ENCODE measurements at places on chromosomes 1 and 21. TPM values are rescaled to one million over a fixed set of nuclear protein-coding genes. Genes with fewer than 3 reads are reported as not detected.

The CAMK2N1 gene
- 31.1 TPM for total RNA-seq

The FCMR gene
- total RNA-seq, result 3.3 TPM

The ERICH3 gene
- total RNA-seq, result 0.06 TPM

The RAP1GAP gene
- total RNA-seq, result 0.83 TPM

The VSIG8 gene
- not detected for total RNA-seq

The SLC6A9 gene
- total RNA-seq, result 5.4 TPM

The SPRR1A gene
- total RNA-seq, result not detected

The MMP23B gene
- total RNA-seq, result 19.5 TPM

The C1orf185 gene
- not detected for total RNA-seq

The ZNF593OS gene
- total RNA-seq, result not detected

The PLA2G2F gene
- total RNA-seq, result not detected

The MAP10 gene
- total RNA-seq, result 1.5 TPM

The WNT3A gene
- total RNA-seq, result not detected

The IFT25 gene
- 20.8 TPM for total RNA-seq

The NHLH2 gene
- not detected for total RNA-seq

The SPRR2A gene
- not detected for total RNA-seq

The CADM3 gene
- total RNA-seq, result 16.4 TPM

The DIO1 gene
- total RNA-seq, result not detected

The CAMK1G gene
- total RNA-seq, result 0.34 TPM

DNA sequence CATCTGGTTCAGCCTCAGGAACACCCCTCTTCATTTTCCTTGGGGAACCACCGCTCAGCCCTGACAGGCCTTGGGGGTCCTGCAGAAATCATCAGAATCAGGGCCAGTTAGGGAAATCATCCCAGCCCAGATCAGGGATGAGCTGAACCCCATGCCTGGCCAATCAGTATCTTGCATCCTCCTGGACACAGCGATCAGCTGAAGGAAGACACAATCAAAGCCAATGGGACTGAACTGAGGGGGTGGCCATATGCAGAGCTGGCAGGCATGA is 395.4 kb downstream of the MATN1 start:
- no peak overlapping the region for H3K4me3 ChIP-seq
- H3K27ac ChIP-seq, result no peak overlapping the region
- H3K27me3 ChIP-seq, result no peaks in the 10 kb centered on the region
- DNase-seq, result peak; percentile 88

- no peak overlapping the region for H3K27ac ChIP-seq
- H3K36me3 ChIP-seq, result no peaks in the 10 kb centered on the region
- H3K4me1 ChIP-seq, result peaks cover 22% of the 10 kb centered on the region
- DNase-seq, result no peak
Measured at GRCh38 chr1:30085811-30086770, 637.3 kb downstream of the MATN1 start.

- H3K36me3 ChIP-seq, result peaks cover 1% of the 10 kb centered on the region
- peak overlapping the region; percentile 27 for H3K4me3 ChIP-seq
- H3K27ac ChIP-seq, result peak overlapping the region; percentile 97
Measured at GRCh38 chr1:19390166-19390850, 78.2 kb downstream of the SLC66A1 start.

DNA sequence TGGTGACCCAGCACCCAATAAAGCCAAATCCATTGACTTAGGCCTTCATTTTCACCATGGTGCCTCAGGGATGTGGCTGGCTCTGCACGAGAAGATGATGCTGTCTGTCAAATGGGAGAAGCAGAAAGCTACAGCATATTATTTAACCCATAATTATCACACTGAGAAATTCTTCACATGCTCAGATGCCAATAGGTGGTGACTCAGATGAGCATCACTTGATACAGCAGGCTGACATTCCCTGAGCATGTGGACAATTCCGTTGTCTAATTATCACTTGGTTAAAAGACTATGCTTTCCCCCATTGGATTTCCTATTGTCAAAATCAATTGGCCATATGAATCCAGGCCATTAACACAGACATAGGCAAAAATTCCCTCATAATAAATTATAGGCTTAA is 44.0 kb upstream of the HSD3B1 start:
- H3K4me1 ChIP-seq, result no peaks in the 10 kb centered on the region
- H3K27me3 ChIP-seq, result no peaks in the 10 kb centered on the region
- no peak overlapping the region for H3K27ac ChIP-seq
- DNase-seq, result no peak
- no peak overlapping the region for H3K4me3 ChIP-seq
- no peaks in the 10 kb centered on the region for H3K36me3 ChIP-seq

DNA sequence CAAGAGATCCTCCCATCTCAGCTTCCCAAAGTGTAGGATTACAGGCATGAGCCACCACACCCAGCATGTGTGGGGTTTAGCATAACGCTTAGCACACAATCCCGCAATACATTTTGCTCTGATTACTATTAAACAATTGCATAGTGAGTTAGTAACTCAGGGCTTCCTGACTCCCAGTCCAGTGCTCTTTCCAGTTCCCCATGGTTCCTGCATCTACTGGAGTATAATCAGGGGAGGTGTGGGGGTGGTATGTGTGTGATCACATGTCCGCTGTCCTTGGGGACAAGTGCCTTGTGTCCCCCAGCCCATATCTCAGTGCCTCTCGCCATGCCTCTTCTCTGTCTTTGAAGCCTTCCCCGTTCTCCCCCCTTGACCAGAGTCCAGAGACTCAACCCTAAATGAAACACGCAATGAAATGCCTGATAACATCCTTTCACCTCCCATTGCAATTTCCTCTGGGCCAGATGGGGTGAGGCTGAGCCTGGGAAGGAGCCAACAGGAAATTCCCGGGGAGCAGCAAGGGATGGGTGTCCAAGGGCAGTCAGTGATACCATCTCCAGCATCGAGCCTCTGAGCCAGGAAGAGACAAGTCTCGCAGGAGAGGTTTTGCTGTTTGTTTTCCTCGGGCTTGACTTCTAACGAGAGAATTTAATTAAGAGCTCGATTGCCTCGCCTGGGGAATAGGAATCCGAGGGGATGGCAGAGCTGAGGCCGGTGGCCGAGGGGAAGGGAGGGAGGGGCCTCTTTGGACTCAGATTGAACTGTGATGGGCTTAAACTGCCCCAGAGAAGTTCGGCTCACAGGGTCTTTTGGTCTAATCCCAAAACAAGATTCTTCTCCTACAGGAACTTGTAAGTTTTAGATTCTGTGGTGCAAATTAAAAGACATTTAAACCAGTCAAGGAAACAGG is 7.7 kb upstream of the HTR1D start:
- no peak overlapping the region for H3K4me3 ChIP-seq
- H3K27me3 ChIP-seq, result no peaks in the 10 kb centered on the region
- no peaks in the 10 kb centered on the region for H3K36me3 ChIP-seq
- H3K27ac ChIP-seq, result no peak overlapping the region

GRCh38 chr1:37949524-37950152 is 2.8 kb upstream of the INPP5B start:
- no peak overlapping the region for H3K4me3 ChIP-seq
- peaks cover 27% of the 10 kb centered on the region for H3K4me1 ChIP-seq

DNA sequence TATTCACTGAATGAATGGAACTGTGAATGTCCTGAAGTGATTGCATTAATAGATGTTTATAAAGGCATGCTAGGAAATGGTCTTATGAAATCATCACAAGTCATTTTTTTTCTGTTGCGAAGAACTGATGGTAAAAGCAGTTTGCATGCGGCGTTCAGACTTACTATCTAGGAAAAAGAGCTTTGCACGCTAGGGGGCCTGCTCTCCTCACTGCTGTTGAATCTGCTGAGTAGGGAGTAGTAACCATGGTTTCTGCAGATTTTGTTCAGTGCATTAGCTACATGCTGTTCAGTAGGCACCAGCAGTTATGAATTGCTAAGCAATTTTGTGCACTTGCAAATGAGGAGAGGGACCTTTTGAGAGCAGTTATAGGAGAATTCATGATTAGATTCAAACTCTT is 57.9 kb downstream of the CENPF start:
- no peak for DNase-seq
- no peaks in the 10 kb centered on the region for H3K36me3 ChIP-seq
- H3K4me3 ChIP-seq, result no peak overlapping the region
- no peak overlapping the region for H3K27ac ChIP-seq

GRCh38 chr1:36006941-36007500 is 76.1 kb downstream of the AGO3 start:
- no peak overlapping the region for H3K4me3 ChIP-seq
- H3K4me1 ChIP-seq, result no peaks in the 10 kb centered on the region
- no peak overlapping the region for H3K27ac ChIP-seq
- no peaks in the 10 kb centered on the region for H3K27me3 ChIP-seq
- DNase-seq, result no peak

DNA sequence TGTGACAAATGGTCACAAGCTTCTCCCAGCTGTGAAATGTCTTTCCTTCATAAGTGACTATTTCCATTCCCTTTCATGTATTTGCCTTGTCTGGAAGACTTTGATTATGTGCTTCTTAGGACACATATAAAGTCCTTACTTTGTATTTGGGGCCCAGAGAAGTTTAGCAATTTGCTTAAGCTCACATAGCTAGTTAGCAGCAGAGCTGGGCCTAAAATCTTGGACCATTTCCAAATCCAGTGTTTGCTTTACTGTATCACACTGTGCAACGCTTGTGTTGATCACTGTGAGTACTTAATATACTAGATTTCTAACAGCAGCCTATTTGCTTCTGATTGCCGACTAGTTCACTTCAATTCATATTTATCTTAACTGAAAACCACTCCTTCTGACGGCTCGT is 2.2 kb upstream of the KCNA3 start:
- H3K4me3 ChIP-seq, result no peak overlapping the region
- H3K27ac ChIP-seq, result no peak overlapping the region
- H3K36me3 ChIP-seq, result no peaks in the 10 kb centered on the region
- peaks cover 17% of the 10 kb centered on the region for H3K4me1 ChIP-seq

GRCh38 chr1:167797015-167797414 is 75.2 kb downstream of the MPZL1 start:
- H3K27me3 ChIP-seq, result no peaks in the 10 kb centered on the region
- peak; percentile 94 for DNase-seq
- no peak overlapping the region for H3K4me3 ChIP-seq
- peak overlapping the region; percentile 71 for H3K27ac ChIP-seq
- H3K4me1 ChIP-seq, result peaks cover 40% of the 10 kb centered on the region

GRCh38 chr1:115088871-115089419 is 358 bp downstream of the TSPAN2 start:
- no peak for DNase-seq
- no peaks in the 10 kb centered on the region for H3K27me3 ChIP-seq
- peak overlapping the region; percentile 89 for H3K27ac ChIP-seq
- no peaks in the 10 kb centered on the region for H3K36me3 ChIP-seq
- H3K4me1 ChIP-seq, result peaks cover 21% of the 10 kb centered on the region

DNA sequence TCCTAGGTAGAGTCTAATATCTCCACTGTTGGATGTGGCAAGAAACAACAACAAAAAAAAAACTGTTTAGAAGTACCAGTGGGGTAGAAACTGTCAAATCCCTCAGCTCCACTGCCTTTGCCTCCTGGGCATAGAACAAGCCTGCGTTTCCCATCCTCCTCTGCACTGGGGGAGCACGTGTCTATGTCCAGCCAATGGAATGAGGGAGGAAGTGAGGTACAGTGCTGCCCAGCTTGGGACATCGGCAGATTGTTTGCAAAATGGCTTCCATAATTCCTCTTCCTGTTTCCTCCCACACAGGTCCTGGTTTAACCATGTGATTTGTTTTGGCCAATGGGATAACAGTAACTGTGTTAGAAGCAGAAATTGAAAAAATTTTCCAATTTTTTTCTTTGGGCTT is 39.1 kb downstream of the PSMG1 start:
- H3K4me3 ChIP-seq, result no peak overlapping the region
- H3K27me3 ChIP-seq, result no peaks in the 10 kb centered on the region
- no peak overlapping the region for H3K27ac ChIP-seq
- H3K4me1 ChIP-seq, result no peaks in the 10 kb centered on the region
- no peak for DNase-seq

DNA sequence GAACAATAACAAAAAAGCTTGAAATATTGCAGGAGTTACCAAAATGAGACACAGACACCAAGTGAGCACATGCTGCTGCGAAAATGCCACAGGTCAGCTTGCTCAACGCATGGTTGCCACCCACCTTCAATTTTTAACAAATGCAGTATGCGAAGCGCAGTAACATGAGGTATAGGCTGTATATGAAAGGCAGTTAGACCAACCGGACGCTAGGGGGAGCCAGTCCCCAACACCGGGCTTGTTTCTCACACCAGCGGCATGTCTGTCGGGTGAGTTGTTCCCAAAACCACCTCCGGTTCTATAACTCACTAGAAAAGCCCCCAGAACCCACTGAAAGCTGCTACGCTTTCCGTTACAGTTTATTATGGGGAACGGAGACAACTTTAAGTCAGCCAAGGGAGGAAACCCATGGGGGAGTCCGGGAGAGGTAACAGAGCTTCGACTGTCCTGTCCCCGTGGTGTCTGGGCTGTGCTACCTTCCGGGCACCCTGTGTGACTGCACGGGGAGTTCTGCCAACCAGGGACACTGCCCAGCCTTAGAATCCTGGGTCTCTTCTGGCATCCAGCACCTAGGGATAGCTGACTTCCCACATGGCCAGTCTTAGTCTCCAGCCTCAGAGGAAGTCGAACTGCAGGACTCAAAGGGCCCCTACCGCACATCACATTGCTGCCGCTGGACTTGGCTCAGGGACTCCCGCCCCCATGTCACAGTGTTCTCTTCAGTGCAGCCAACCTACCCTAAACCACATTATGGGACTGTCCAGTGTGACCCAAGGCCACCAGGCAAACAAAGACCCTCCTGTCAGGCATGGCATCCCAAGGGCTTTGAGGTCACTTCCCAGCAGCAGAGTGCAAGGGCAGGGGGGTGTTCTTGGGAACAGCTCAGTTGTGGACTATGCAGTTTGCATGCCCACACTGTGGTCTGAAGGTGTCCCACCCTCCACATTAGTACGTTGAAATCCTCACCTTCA is 14.0 kb downstream of the RNF187 start:
- no peak overlapping the region for H3K27ac ChIP-seq
- H3K4me3 ChIP-seq, result peak overlapping the region; percentile 23
- peak; percentile 96 for DNase-seq
- no peaks in the 10 kb centered on the region for H3K36me3 ChIP-seq
- H3K4me1 ChIP-seq, result peaks cover 4% of the 10 kb centered on the region
- no peaks in the 10 kb centered on the region for H3K27me3 ChIP-seq

- peak overlapping the region; percentile 58 for H3K4me3 ChIP-seq
- H3K4me1 ChIP-seq, result peaks cover 12% of the 10 kb centered on the region
- no peaks in the 10 kb centered on the region for H3K36me3 ChIP-seq
Measured at GRCh38 chr21:20999659-21000058, 1.4 kb downstream of the NCAM2 start.

GRCh38 chr21:17540530-17540929 is 27.7 kb downstream of the CXADR start:
- H3K4me1 ChIP-seq, result peaks cover 8% of the 10 kb centered on the region
- H3K27me3 ChIP-seq, result no peaks in the 10 kb centered on the region
- H3K4me3 ChIP-seq, result no peak overlapping the region
- DNase-seq, result no peak
- H3K36me3 ChIP-seq, result no peaks in the 10 kb centered on the region
- no peak overlapping the region for H3K27ac ChIP-seq

DNA sequence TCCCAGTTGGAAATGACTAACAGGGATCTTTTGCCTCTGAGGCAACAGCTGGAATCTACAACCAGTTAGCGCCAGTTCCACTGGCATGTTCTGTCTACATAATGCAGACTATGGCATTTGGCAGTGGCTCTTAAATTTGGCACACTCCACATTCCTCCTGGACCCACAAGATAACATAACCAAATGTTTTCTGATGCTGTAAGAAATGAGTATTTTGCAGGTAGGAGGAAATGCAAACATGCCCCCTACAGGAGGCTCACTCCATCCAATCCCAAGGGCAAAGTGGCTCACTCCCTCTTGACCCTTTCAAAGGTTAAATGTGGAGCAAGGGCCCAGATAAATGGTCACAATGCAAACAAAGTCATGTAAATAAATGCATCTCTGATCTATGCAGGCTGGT is 129.2 kb upstream of the PROX1 start:
- H3K27me3 ChIP-seq, result no peaks in the 10 kb centered on the region
- DNase-seq, result no peak
- H3K27ac ChIP-seq, result no peak overlapping the region
- no peaks in the 10 kb centered on the region for H3K36me3 ChIP-seq

Measured in esophagus muscularis mucosa (tissue), 4 donors.